Progenitor cell of endocrine pancreas (in vitro differentiated cells): ENCODE measurements at places on chromosomes 16 and 17. TPM values are rescaled to one million over a fixed set of nuclear protein-coding genes. Genes with fewer than 3 reads are reported as not detected.

ZNRF1 gene
- 66.1 and 71.6 TPM in 2 replicates for total RNA-seq

SULT1A2 gene
- total RNA-seq: 3.2 and 3.9 TPM in 2 replicates

SPPL2C gene
- total RNA-seq: not detected in 2 replicates

GRCh38 chr16:12999368-12999767 is 98.0 kb downstream of the SHISA9 start:
- no peak for DNase-seq

DNA sequence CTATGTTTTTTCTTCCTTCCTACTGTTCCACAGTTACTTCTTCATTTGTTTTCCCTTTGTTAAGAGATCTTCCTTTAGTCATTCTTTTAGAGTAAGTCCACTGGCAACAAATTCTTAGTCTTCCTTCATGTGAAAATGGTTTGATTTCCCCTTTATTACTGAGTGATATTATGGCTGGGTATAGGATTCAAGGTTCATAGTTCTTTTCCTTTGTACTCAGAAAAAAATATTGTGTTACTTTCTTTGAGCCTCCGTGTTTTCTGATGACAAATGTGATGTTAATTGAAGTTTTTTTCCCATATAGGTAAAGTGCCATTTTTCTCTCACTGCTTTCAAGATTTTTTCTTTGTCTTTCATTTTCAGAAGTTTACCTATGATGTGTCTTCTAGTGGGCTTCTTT is 283.1 kb upstream of the TBX2 start:
- DNase-seq: no peak

DNA sequence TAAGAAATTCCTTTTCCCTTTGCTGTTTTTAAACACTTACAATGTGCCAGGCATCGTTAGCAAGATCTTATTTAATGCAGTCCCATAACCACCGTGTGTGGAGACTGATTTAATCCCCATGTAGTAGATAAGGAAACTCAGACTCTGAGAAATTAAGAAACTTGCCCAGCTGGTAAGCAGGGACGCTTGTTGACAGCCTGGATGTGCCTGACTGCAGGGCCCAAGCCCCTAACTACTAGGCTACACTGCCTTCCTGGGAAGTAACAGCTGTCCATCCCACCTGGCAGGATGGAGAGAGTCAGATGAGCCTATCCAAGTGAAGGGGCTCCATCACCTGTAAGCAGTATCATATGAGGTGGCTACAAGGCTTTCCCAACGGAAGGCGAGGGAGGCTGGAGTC is 23.1 kb downstream of the CDK5RAP3 start:
- no peak for DNase-seq
